ENCODE measurements at places on chromosomes 11 and 22.

DNA sequence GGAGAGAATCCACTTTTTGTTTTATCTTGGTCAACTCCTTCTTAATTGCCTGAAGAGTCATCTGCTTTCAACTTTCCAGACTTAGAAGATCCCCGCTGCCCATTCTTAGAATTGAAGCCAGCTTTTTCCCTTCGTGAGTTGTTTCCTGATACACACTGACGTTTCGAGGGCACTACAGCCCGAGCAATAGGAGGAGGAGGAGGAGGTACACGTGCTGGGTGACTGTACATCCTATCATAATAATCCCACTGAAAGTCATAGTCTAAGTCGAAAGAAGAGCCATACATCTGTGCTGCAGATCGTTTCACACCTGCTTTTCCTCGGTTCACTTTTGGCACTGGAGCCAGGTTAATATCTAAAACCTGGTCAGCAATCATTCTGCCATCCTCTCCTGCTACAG is 606.1 kb downstream of the DLG2 start:
- no peak for DNase-seq

GRCh38 chr11:132865623-132866022 is 666.7 kb downstream of the OPCML start:
- no peak for DNase-seq

DNA sequence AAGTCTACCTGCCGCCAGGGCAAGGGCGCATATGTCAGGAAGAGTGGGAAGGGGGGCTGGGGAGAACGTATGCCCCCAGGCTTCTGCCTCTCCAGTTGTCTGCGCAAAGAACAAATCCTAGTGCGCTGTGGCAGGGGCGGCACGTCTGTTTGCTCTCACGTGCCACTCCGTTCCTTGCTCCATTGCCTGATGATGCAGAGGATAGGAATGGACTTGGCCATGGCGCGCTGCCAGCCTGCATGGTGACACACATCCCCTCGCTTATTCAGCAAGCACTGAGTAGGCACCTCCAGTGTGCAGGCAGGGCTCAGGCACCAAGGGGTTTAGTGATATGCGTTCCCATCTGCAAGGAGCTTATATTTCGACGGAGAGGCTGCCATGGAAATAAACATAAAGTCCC is 45.4 kb upstream of the SLC22A12 start:
- peak; percentile 94 for DNase-seq

DNA sequence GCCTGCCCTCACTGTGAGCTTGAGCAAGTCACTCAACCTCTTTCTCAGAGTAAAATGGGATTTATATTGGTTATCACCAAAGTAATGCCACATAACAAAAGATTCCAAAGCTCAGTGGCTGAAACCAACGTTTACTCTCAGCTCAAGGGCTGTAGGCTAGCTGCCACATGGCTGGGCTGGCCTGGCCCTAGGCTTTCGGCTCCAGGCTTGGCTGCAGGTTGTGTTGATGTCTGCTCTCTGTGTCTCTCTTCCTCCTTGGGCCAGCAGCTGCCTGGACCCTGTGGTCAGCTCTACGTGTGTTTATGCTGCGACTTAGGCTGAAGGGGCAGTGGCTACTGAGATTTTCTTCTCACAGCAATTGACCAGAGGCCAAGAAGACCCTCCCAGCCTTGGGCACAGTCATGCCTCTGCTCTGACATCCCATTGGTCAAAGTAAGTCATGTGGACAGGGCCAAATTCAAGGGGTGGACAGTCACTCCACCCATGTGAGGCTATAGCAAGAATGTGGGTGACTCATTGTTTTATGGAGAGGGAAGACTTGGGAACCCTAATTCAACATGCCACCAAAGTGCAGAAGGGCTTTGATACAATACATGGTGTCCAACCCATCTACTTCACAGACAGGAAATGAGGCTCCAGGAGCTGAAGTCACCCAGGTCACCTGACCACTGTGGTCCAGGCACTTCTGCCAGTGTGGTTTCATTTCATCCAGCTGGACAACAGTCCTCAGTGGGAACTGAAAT is 90.6 kb downstream of the TSPAN18 start:
- DNase-seq = peak; percentile 62

GRCh38 chr11:67674442-67674871 is at the start of gene ALDH3B2:
ALDH3B2 (minus strand) TSS chr11:67674623; CDS start chr11:67666935, 7,688 bp downstream.
- DNase-seq = no peak

DNA sequence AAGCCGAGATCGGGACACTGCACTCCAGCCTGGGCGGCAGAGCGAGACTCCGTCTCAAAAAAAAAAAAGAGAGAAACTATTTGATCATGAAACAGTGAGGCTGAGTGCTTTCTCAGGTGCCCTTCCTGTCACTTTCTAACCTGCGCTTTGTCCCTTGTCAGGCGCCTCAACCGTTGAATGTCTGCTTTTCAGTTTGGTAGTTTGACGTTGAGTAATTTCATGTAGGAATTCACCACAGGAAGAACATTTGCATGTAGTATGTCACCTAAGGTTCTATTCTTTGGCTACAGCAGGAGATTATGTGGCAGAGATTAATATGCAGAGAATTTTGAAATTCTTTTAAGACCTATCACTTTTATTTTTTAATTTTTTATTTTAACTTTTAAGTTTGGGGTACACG is 57.2 kb downstream of the PPFIA1 start:
- DNase-seq = no peak

DNA sequence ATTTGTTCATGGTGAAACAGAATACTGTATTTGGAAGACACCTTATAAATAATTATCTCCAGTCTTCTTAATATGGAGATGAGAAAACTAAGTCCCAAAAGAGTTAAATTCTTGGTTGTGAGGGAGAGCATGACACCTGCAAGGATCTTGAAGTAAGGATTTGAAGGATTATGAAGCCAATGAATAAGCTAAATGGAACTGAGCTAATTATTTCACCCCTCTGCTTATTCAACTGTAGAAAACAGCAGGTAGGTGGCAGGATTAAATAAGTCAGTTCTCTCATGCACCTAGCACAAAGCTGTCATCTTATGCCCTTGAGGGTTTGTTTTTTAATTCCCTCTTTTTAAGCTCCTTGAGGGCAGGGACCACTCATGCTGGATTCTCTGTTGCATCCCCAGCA is 457.3 kb downstream of the ETS1 start:
- DNase-seq = no peak

DNA sequence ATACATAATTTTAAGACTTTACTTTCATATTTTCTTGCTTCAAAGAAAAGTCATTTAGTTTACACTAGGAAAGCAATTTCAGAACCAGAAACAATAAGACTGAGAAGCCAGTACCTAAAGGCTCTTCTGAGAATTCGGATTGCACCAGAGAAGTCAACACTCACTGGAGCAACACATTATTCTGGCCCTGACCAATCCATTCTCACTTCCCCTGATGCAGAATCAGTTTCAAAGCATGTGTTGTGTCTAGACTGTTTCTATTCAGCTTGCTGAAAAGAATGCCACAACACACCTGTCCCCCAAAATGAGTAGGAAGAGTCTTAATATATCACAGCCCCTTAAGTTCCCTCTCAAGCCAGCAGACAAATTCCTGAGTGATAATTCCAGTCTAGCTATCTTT is 1074.3 kb upstream of the TENM4 start:
- no peak for DNase-seq

DNA sequence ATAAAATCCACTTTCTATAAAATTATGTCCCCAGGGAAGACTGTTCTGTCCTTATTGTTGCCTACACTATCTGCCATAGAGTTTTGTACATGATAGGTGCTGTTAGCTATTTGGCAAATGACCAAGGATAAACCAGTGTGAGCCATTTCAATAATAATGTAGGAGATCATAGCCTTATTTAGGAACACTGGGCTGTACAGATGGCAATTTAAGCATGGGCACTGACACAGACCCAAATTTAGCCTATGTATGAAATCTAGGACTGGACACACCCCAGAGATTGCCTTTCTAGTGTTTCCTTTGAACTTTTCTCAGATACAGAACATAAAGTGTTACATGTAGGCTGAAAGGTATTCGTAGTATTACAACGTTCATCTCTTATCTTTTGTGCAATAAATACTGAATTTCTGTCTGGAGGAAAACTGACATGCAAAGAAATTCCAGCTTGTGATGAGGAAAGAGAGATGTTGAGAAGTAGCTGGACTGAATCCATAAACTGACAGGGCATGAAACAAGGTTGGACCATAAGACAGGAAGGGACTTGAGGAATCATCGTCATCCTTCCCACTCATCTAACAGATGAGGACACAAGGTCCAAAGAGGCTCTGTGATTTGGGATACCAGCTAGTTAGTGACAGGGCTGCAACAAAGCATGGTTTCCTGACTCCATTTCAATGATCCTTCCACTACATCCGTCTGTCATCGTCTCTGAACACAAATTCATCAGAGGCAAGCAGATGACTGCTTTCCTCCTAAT is 60.3 kb downstream of the TMPRSS5 start:
- DNase-seq = no peak

DNA sequence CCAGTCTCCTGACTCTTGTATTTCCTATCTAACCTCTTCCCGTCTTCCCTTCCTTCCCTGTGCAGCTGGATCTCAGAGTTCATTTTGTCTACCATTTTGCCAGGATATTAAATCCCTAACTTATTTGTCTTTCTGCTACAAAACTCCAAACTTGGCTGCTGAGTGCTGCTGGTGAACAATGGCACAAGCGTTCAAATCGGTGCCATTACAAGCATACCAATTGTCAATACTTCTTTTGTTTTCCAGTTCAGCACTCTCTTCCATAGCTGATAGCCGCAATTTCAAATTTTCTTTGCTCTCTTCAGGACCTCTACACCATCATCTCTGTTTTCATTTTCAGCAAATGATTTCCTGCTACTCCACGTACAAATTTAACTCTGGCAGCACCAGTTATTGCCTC is 13.4 kb downstream of the IL18 start:
- no peak for DNase-seq

DNA sequence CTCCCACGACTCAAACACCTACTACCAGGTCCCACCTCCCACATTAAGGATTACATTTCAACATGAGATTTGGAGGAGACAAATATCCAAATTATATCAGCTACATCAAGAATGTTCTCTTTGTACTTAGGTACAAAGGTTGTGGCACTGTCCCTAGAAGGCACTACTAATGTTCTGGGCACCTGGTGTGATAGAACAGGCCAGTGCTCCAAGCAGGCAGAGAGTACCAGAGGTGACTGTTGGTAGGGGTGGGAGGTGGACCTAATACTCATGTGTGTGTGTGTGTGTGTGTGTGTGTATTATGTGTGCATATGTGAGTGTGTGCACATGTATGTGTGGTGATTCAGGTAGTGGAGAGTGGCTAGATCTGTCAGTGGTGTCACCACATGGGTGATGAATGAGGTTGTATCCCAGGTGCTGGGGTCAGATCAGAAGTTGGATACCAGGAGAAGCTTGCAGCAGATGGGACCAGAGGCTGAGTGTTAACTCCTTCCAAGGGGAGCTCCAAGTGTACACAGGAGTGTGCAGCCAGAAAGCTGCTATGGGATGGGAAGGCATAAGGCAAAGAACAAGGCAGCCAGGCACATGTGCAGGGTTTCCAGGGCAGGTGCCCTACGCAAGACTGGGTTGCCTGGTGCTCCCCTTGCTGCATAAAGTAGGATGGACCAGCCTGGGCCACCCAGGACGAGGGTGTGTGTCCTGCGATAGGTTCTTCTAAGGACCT is 17.7 kb upstream of the NNMT start:
- no peak for DNase-seq

DNA sequence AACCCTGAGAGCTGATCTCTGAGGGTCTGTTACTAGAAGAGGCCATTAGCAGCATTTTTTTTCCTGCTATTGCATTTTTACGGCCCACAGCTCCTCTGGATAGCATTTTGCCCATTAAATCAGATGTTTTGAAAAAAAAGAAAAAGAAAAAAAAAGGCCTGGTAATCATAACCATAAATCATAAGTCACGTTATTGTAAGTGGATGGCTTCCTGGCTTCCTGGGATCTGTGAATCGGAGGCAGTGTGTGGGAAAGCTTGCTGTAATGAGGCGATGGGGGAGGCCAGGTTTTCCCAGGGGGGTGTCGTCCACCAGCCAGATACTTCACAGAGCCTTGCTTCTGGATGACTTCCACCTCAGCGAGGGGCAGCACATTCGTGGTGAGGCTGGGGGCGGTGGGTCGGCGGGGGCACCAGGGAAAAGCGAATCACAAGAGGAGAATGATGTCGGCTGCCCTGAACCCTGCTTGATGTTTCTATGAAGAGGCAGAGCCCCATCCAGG is 106.5 kb upstream of the SYT13 start:
- no peak for DNase-seq

GRCh38 chr11:120181376-120181975 is 29.4 kb upstream of the OAF start:
- no peak for DNase-seq

GRCh38 chr11:109148669-109149068 is 273.3 kb upstream of the C11orf87 start:
- DNase-seq = no peak

DNA sequence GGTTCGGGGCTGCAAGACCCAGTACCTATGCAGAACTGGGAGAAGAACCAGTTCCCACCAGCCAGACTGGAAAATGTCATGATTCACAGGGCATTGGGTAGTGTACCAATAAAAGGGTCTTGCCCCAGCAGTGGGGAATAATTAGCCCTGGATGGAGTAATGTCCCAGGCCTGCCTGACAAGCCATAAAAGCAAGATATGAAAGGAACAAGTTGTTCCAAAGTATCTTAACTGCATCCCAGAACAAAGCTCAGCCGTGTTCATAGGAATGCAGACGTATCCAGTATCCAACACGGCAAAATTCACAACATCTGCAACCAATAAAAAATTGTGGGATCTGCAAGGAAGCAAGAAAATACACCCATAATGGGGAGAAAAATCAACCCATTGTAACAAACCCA is 47.9 kb downstream of the ASCL2 start:
- DNase-seq = no peak

- no peak for DNase-seq
These were observed 646.8 kb upstream of the CCDC90B start for GRCh38 chr11:83933008-83933407.

DNA sequence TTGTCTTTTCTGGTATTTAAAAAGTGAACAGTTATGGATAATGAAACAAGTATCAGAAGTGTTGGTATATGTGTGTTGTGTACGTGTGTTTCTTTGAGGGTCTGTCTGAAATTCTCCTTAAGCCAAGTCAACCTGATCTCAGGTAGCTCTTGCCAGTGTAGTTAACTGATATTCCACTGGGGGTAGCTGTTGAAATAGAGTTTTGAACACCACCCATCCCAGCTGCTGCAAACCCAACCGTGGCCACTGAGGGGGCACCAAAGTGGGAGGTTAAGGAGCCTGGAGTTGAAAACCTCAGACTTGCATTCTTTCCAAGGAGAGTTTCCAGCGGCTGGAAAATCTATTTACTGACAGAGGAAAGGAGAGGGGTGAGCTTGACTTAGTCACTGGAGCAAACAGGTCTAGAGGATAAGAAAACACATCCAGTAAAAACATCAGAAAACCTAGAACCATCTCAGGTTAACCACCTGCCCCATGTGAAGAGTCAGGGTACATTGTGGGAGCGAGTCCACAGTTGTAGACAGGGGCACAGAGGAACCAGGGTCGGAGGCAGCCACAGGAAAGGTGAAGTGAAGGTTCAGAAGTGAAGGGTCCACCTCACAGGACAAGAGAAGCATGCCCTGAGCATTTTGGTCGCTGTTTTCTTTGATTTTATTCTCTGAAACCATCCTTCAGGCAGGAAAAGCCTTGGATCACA is 8.8 kb upstream of the CUL5 start:
- DNase-seq = peak; percentile 26

- no peak for DNase-seq
These were observed 10.2 kb upstream of the SF1 start for GRCh38 chr11:64788321-64789215.

- DNase-seq = no peak
These were observed 74.5 kb downstream of the BBOX1 start for GRCh38 chr11:27115051-27115650.

- DNase-seq = no peak
These were observed 4.4 kb downstream of the SUSD2 start for GRCh38 chr22:24185501-24186351.

All from EH (cell line).